Effector memory CD8-positive, alpha-beta T cell (primary cell): ENCODE measurements at places on chromosomes 16 and 17.

- no peak overlapping the region for H3K27ac ChIP-seq
- H3K4me3 ChIP-seq, result no peak overlapping the region
- no peak for DNase-seq
- H3K4me1 ChIP-seq, result peaks cover 34% of the 10 kb centered on the region
- peaks cover 38% of the 10 kb centered on the region for H3K36me3 ChIP-seq
- H3K27me3 ChIP-seq, result no peaks in the 10 kb centered on the region
Measured at GRCh38 chr17:65008882-65009281, 47.7 kb downstream of the GNA13 start.

GRCh38 chr16:49488336-49488735 lies 114.7 kb downstream of the C16orf78 start:
- no peak overlapping the region for H3K4me3 ChIP-seq
- H3K36me3 ChIP-seq, result no peaks in the 10 kb centered on the region
- H3K4me1 ChIP-seq, result peaks cover 1% of the 10 kb centered on the region
- peaks cover 19% of the 10 kb centered on the region for H3K27me3 ChIP-seq
- no peak overlapping the region for H3K27ac ChIP-seq

- no peak for DNase-seq
- peak overlapping the region; percentile 38 for H3K27ac ChIP-seq
- H3K4me3 ChIP-seq, result no peak overlapping the region
- H3K27me3 ChIP-seq, result no peaks in the 10 kb centered on the region
- peaks cover 59% of the 10 kb centered on the region for H3K4me1 ChIP-seq
Measured at GRCh38 chr16:81502396-81503070, 57.9 kb downstream of the CMIP start.

GRCh38 chr16:70805787-70806186 lies 4.8 kb upstream of the VAC14 start:
- H3K36me3 ChIP-seq, result peaks cover 7% of the 10 kb centered on the region
- H3K4me1 ChIP-seq, result peaks cover 9% of the 10 kb centered on the region
- no peak overlapping the region for H3K27ac ChIP-seq
- H3K27me3 ChIP-seq, result peaks cover 28% of the 10 kb centered on the region

- H3K4me1 ChIP-seq, result no peaks in the 10 kb centered on the region
- no peak overlapping the region for H3K27ac ChIP-seq
- no peak for DNase-seq
- H3K27me3 ChIP-seq, result peaks cover 22% of the 10 kb centered on the region
- no peaks in the 10 kb centered on the region for H3K36me3 ChIP-seq
- no peak overlapping the region for H3K4me3 ChIP-seq
Measured at GRCh38 chr17:35801583-35802224, 6.3 kb upstream of the MMP28 start.

- H3K4me3 ChIP-seq, result no peak overlapping the region
- peaks cover 3% of the 10 kb centered on the region for H3K4me1 ChIP-seq
- no peak for DNase-seq
- H3K27me3 ChIP-seq, result no peaks in the 10 kb centered on the region
Measured at GRCh38 chr17:51046046-51046445, 74.6 kb downstream of the SPAG9 start.

DNA sequence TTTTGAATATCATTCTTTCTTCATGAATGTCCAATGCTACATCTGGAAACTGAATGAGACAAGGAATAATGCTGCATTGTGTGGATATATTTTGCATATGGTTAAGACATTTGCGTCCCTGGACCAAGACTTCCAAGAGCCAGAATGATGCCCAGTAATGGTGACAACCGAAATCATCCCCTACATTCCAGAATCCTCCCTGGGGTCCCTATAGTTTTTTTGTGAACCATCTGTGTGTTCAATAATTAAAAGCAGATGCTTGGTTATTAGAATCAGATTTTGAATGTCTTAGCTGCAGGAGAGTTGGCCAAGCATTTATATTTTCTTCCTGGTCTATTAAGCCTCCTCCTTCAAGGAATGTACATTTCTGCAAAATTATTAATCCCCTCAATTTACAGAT lies 426.7 kb upstream of the CDH8 start:
- no peak overlapping the region for H3K4me3 ChIP-seq
- H3K4me1 ChIP-seq, result no peaks in the 10 kb centered on the region
- no peaks in the 10 kb centered on the region for H3K36me3 ChIP-seq
- no peak overlapping the region for H3K27ac ChIP-seq
- no peak for DNase-seq

DNA sequence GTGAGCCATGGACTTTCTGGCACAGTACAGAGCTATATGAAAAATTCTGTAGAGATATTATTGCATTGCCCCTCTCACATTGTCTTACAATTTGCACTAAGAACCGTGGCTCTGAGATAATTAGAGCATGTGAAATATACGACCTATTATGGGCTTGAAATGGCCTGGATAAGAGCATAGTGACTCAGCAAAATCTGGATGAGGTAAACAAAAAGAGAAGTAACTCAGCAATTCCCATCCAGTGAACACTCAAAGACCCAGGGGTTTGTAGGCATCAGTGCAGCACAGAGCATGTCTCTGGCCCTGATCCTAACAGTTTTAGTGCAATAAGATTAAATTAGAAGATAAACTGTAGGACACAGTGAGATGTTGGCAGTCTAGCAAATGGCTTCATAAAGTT lies 317.2 kb upstream of the MYOCD start:
- no peaks in the 10 kb centered on the region for H3K27me3 ChIP-seq
- H3K4me3 ChIP-seq, result no peak overlapping the region
- no peak for DNase-seq
- no peaks in the 10 kb centered on the region for H3K4me1 ChIP-seq
- no peaks in the 10 kb centered on the region for H3K36me3 ChIP-seq

DNA sequence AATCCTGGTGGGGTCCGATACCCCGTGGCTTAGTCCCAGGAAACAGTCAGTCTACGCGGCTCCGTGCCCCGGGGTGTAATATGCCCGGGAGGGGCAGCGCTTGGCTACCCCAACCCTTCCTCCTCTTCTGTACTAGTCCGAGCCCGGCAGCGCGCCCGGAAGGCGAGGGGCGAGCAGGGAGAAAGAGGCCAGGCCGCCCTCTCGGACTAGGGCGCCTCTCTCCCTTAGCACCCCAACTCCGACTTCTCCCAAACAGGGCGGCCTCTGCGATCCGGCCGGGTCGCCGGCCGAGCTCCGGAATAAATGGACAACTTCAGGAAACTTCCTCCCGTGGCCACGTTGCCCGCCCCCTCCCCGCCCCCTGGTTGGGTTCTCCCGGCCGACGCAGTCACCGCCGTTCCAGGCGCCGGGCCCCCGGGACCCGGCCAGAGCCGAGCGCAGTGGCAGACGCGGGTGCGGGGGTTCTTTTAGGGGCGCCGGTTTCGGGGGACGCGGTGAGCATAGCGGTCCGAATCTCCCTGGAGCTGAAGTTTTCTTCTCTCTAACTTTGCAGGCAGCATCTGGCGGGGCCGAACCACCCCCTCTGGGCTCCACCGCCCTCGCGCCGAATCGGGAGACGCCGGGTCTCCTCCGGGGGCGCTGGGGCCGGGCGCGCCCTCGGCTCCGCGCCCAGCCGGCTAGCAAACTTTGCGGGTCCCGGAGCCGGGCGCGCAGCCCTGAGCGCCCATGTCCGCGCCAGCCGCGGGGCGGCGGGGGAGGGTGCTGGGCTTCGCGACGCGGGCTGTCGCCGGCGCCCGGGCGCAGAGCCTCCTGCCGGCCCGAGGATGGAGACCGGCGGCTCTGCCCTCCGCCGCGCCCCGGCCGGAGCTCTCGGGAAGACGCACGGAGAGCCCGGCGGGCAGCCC lies at the start of gene SDK2:
Gene SDK2, minus strand, starts transcription at position 301 of the 905 bp plus-strand sequence. CDS start 357 bp downstream, outside the sequence.
- peaks cover 7% of the 10 kb centered on the region for H3K4me1 ChIP-seq
- no peaks in the 10 kb centered on the region for H3K36me3 ChIP-seq
- DNase-seq, result no peak
- no peak within 1 kb of the TSS for H3K27ac ChIP-seq

GRCh38 chr17:327971-328370 lies 24.6 kb downstream of the RPH3AL start:
- DNase-seq, result no peak
- H3K27me3 ChIP-seq, result no peaks in the 10 kb centered on the region
- no peak overlapping the region for H3K27ac ChIP-seq
- peaks cover 9% of the 10 kb centered on the region for H3K4me1 ChIP-seq
- peaks cover 6% of the 10 kb centered on the region for H3K36me3 ChIP-seq

DNA sequence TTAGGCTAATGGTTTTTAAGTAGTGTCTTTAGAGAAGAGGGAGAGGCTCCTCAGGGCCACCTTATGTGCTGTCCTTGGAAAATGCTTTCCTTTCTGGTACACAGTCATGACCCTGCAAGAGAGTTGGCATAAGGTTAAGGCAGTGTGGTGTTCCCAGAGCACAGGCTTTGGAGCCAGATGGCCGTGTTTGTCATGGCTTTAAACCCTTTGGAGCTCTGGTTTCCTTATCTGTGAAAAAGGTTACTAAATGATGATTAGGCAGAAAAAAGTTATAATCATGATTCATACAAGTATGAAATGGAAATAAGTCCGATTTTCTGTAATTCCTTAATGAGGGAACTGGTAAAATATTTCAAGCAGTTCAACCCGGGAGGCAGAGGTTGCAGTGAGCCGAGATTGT lies 13.2 kb downstream of the UTP4 start:
- no peak for DNase-seq
- H3K4me1 ChIP-seq, result no peaks in the 10 kb centered on the region
- H3K4me3 ChIP-seq, result no peak overlapping the region
- H3K27ac ChIP-seq, result peak overlapping the region; percentile 0

GRCh38 chr17:79325709-79326430 lies 251.2 kb downstream of the ENGASE start:
- H3K27ac ChIP-seq, result no peak overlapping the region
- H3K36me3 ChIP-seq, result no peaks in the 10 kb centered on the region
- no peaks in the 10 kb centered on the region for H3K4me1 ChIP-seq
- DNase-seq, result no peak
- no peak overlapping the region for H3K4me3 ChIP-seq

DNA sequence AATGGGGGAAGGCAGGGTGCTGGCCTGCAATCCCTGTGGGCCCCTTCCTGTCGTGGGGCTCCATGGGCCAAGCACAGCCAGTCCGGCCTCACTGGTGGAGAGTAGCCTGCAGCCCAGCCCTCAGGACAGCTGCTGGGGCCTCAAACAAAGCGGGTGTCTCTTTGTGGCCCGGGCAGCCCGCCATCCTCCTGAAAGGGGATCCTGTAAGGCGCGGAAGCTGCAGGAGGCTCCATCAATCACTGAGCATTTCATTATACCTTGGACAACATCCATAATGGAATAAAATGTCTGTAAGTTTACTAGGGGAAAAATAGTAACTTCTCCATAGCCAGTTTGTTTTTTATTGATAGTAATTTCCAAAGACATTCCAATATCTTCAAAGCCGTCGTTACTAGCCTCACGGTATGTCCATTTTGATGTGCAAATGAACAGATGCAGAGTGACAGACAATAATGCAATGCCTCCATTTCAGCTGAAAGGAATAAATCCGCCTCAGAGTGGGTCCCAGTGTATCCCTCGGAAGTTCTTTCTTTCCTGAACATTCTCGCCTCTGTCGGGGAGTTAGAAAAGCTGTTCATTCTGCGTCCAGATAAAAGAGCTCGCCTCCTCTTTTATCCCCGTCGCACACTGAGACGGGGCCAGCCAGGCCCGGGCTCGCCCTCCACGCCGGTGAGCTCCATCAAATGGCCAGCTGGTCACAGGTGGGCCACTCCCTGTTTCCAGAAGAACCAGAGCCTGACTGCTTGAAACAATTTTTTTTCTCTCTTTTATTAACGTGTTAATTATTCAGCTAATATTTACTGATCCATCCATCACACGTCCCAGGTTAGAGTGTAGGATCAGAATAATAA lies 14.4 kb downstream of the WSCD1 start:
- DNase-seq, result no peak
- peaks cover 6% of the 10 kb centered on the region for H3K27me3 ChIP-seq

GRCh38 chr17:71349908-71350600 lies 770.8 kb upstream of the SOX9 start:
- H3K27ac ChIP-seq, result no peak overlapping the region
- DNase-seq, result no peak
- H3K4me3 ChIP-seq, result no peak overlapping the region
- H3K4me1 ChIP-seq, result no peaks in the 10 kb centered on the region
- H3K27me3 ChIP-seq, result no peaks in the 10 kb centered on the region

- no peak for DNase-seq
- peak overlapping the region; percentile 92 for H3K27ac ChIP-seq
- H3K4me3 ChIP-seq, result peak overlapping the region; percentile 91
- peaks cover 46% of the 10 kb centered on the region for H3K4me1 ChIP-seq
- H3K36me3 ChIP-seq, result peaks cover 44% of the 10 kb centered on the region
Measured at GRCh38 chr16:81003610-81004460, 2.9 kb downstream of the CMC2 start.

DNA sequence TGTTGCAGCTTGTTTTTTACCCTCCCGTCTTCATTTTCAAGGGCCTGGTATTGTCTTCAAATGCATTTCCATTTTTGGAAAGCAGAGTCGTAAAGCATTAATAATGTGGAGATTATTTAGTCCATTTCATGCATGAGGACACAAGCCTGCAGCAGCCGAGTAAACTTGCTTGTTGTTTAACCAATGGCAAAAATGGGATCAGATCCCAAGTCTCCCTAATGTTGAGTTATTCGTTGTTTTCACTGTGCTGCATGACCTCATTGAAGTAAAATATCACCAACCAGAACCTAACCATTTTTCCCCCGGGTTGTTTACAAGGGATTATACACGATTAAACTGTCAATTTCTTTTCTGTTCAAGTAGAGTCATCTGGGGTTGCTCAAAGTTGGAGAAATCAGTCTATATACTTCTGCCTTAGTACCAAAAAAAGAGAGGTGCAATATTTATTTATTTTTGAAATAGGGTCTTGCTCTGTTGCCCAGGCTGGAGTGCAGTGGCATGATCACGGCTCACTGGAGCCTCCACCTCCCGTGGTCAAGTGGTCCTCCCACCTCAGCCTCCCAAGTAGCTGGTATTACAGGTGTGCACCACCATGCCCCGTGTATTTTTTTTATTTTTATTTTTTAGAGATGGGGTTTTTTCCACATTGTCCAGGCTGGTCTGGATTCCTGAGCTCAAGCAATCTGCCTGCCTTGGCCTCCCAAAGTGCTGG lies 12.4 kb downstream of the AMZ2 start:
- peak overlapping the region; percentile 98 for H3K27ac ChIP-seq
- H3K4me1 ChIP-seq, result peaks cover 50% of the 10 kb centered on the region
- peaks cover 22% of the 10 kb centered on the region for H3K36me3 ChIP-seq

DNA sequence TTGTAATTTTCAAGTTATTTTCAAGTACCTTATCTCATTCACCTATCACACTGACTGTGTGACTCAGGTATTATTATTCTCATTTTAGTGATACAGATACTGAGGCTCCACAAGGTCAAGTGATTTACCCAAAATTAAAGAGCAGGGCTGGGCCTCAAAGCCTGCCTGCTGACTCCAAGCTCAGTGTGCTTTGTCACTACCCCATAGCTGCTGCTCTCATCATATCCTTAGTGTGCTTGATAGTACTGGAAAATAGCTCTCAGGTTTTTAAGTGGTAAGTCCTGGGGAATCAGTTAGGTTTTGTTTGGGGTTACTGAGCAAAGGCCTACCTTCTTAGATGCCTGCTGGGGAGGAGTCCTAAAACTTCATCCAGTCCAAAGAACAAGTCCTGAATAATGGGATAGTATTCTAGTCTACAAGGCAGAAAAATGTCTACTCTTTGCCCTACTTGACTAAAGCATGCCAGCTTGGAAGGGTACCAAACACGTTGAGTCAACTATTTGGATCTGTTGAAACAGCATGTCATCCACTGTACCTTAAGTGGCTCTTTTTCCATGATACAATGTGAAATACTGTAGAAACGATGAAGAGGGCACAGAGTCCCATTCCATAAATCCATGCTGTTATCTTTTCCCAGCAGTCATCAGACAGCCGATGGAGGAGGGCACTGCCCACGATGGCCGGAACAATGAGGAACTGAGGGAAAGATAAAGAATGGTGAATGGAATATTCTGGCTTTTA lies 10.7 kb downstream of the MMD start:
- H3K36me3 ChIP-seq, result peaks cover 68% of the 10 kb centered on the region
- peaks cover 7% of the 10 kb centered on the region for H3K4me1 ChIP-seq
- H3K27ac ChIP-seq, result no peak overlapping the region
- no peaks in the 10 kb centered on the region for H3K27me3 ChIP-seq
- no peak for DNase-seq
